ENCODE measurements at places on chromosomes 3 and 15.

GRCh38 chr3:133797396-133798105 lies 8.1 kb upstream of the SRPRB start:
- no peak for DNase-seq

- peak; percentile 82 for DNase-seq
Observed at GRCh38 chr3:171320750-171321558, 139.3 kb downstream of the TNIK start.

DNA sequence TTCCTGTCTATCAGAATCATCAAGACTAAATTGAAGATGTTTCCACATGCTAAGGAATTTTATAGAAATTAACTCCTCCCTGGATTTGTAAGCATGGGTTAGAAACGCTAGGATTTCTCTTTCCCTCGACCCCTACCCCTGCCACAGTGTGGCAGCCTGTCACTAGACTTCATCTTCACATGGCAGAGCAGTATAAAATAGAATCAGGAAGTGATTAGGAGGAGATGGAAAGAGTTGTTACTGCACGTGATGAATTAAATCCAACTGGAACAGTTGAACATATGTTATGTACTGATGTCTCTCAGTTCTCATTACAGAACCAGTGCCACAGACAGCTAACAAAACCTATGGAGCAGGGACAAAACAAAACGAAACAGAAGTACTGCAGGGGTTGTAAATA lies 130.0 kb upstream of the BNIP2 start:
- DNase-seq: no peak

- no peak for DNase-seq
Observed at GRCh38 chr15:59965741-59966140, 38.4 kb upstream of the FOXB1 start.

- no peak for DNase-seq
Observed at GRCh38 chr15:77748078-77749064, 115.7 kb upstream of the LINGO1 start.

- no peak for DNase-seq
Observed at GRCh38 chr3:63479661-63480035, 172.8 kb upstream of the SNTN start.

- DNase-seq: no peak
Observed at GRCh38 chr3:195771646-195772300, 40.0 kb downstream of the MUC4 start.

DNA sequence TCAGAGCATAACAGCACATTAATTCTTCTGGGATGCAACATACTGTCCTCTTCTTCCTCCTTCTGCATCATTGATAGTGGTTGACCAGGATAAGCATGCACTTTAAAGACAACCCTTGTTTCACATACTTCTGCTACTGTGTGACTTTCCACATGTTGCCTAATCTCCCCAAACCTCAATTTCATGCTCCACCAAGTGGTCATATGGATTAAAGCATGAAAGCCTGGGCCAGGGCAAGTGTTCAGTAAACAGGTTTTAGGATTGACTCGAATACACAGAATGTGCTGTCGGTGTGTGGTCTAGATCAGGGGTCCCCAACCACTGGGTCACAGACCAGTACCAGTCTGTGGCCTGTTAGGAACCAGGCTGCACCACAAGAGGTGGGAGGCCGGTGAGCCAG lies 22.5 kb upstream of the BFSP2 start:
- DNase-seq: peak; percentile 49

DNA sequence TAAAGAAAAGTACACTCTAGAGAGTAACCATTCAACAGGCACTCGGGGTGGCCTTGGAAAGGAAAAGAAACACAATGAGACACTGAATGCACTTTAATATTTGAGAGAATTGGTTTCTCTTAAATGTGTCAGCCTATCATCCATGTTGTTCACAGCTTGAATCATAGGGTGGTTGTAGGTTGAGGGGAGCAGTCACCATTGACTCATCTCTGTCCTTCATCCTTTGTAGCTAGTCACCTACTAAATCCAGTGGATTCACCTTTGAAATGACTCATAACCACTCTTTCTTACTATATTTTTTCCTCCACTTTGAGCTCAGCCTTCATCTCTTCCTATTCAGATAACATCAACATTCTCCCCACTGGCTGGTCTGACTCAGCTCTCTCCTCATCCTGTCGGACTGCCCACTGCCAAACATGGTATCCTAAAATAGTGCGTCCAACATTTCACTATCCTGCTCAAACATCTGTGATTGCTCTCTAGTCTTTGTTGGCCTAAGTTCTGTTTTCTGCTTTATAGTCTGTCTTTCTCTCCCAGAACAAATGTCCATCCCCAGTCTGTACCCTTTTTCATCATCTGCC lies 182.7 kb upstream of the GADL1 start:
- DNase-seq: no peak

DNA sequence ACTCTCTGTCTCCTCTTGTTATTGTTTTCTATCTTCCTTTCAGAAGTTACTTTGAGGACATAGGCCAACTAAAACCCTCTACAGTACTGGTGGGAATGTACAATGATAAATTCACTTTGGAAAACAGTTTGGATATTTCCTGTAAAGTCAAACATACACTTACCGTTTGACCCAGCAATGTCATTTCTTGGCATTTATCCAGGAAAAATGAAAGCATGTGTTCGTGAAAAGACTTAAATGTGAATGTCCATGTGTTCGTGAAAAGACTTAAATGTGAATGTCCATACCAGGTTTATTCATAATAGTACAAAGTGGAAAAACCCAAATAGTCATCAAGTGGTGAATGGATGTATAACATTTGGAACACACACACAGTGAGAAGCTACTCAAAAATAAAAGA lies 361.5 kb upstream of the DPH6 start:
- DNase-seq: no peak

DNA sequence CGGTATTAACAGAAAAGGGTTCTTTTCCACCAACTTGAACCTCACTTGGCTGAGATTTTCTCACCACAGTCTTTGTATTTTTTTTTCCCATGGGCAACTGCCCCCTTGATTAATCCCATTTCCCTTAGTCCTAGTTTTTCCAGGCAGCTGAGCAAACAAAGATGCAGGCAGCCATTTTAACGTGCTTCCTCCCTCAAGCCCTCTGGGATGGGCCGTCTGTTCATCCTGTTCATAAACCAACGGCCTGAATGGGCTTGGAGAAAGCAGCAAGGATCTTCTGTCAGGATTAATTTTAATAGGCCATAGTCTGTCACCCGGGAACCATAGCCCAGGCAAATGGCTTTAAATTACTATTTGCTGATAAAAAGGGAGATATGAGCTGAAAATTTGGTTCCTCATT lies 10.4 kb upstream of the POLR2M start:
- DNase-seq: no peak

- no peak for DNase-seq
Observed at GRCh38 chr3:75260-75659, 121.3 kb upstream of the CHL1 start.

Data from hippocampal formation (tissue), 2 donors.